ENCODE measurements at places on chromosomes 7 and 10.

DNA sequence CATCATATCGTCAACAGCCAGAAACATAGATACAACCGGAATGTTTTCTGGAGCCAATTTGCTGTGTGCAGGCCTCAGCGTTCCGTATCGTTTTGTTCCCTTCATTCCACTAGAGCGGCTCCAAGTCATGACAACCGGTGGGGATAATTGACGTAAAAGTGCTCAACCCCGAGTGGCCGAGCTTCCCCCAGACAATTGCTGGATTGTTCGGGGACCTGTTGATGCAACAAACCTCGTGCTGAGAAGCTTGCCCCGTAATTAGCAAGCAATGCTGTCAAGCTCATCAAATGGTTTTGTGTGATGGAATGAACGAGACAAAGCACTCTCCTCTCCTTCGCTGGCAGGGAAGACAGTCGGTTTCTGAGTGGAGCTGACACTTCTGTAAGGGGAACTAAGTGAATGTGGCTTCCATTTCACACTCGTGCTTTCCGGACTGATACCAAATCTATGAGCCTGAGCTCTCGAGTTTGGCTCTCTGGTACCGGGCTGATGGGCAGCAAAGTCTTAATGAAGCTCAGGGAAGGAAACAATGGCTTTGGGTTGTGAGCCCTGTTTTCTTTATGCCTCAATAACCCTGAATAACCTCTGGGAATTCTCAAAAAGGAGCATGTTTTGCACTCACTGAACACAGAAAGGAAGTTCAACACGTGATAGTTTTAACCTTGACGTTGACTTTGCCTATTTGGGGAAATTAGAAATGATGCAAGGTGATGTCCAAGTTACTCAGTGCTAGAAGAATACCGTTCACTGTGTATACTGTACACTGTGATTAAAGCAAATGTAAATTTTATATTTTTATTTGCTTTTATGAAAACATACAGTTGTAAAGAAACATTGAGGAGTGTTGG, 220.5 kb downstream of the BAMBI start:
- no peak for DNase-seq

DNA sequence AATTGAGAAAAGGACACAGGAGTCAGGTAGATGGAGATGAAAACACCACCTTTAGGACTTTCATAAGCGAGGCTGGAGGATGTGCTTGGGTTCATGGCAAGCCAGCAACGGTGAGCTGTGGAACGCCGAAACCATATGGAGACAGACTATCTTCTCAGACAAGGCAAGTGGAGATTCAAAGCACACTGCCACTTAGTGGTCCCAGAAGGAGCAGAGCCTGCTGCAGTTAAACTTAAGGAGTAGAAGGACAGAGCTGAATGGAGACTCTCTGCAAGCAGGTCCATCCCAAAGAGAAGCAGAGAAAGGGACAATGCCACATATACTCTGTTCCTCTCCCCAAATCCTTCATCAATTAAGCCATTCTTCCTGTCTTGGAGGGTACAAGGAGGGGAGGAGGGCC, 236.3 kb upstream of the HABP2 start:
- no peak for DNase-seq

GRCh38 chr7:37706804-37707203, 23.2 kb downstream of the GPR141 start:
- no peak for DNase-seq

DNA sequence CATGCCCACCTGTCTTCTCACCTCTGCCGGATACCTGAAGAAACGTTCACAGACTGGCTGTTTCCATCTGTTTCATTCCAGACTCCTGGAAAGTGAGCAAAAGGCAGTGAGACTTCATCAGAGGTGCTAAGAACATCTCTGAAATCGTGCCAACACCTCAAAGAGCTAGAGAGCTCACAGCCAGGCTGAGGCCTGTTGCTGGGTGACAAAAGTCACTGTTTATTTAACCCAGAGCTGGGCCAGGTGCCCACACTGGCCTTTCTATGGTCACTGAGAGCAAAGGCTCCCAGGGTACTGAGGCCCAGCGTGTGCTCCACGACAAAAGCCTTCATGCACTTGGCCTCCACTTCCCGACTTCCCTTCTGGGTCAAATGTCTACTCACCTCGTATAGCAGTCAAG, 3.7 kb upstream of the NANOS1 start:
- no peak for DNase-seq

GRCh38 chr10:29646960-29647461, 12.2 kb upstream of the SVIL start:
- DNase-seq, result no peak
